Natural killer cell (primary cell): ENCODE measurements at places on chromosomes 6 and 20.

DNA sequence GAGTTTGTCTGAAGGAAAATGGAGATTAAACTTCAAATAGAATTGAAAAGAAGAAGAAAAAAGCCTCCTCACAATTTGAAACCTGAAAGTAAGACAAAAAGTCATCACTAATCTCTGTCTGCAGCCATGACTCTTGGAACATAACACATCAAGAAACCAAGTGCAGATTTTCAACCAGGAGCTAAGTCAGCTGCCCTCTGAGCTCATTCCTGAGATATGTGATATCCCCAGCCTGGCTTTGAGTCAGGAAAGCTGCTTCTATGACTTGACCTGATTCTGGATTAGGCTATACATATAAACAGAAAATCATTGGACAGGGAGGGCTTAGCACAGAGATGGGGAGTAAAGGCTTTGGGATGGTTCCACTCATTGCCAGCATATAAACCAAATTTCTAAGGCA, 891.4 kb downstream of the TFAP2A start:
- no peak for DNase-seq

- DNase-seq: no peak
These were observed 41.2 kb upstream of the TMEM200A start for GRCh38 chr6:130324657-130325056.

DNA sequence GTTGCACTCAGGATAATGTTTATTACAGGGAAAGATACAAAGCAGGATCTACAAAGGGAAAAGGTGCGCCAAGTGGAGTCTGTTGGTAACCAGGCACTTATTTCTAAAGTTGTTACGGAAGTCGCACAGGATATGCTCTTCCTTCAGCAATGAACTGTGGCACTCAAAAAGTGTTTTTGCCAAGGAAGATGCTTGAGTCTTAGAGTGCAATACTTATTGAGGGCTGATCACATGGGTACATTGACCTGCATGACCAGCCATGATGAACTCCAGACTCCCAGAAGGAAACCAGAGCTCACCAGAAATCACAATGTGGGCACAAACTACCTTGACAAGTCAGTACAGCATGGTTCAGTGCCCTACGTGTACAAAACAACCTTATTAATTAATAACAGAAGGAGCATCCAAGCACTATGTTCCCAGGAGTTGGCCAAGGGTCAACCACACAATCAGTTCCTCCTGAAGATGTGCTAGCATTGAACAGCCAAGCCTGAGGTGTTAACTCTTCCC, 270.7 kb upstream of the TFAP2D start:
- DNase-seq: no peak

- DNase-seq: no peak
These were observed 97.4 kb downstream of the SMPDL3A start for GRCh38 chr6:122886481-122886880.

DNA sequence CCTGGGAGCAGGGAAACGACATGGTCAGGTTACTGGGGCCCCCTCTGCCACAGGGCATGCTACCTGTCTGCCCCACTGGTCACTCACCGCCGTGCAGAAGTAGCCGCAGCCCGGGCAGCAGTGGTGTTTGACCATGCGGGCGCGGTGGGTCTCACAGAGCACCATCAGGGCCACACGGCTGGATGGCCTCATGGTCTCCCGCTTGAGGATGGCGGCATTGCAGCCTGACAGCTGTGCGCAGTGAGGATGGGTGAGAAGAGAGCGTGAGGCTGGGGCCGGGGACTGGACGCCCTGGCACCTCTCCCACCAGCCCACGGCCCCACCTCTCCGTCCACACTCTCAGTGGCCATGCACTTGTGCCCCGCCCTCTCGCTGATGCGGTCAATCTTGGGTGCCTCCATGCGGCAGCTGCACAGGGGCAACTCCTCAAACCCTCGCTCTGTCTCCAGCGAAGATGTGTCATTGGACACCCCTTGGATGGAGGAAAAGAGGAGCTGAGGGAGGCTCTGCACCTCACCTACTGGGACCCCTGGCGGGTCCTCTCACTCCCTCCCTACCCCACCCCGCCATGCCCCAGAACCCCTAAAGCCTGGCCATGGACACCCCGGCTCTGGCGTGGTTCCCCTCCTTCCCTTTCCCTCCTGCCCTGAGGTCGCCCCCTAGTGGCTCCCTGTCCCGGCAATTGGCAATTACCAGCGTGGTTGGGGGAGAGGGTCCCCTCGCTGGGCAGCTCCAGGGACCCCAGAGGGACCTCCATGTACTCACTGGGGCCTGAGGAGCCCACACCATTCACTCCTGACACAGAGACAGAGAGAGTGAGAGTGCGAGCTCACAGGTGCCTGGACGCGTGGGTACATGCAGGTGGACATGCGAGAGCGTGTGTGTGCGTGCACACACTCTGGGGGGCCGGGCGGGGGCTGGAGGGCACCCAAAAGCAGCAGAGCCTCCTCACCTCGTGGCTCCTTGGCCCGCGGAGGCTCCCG, 8.9 kb downstream of the EHMT2 start:
- no peak for DNase-seq
